ENCODE measurements at places on chromosomes 1 and 21.
A peak's percentile ranks its signal among the peaks of the same experiment; 100 is the strongest.

- DNase-seq = peak; percentile 15
Measured at GRCh38 chr21:35394634-35395369, 345.7 kb upstream of the RUNX1 start.

GRCh38 chr1:16146279-16147155, 9.4 kb downstream of the EPHA2 start:
- no peak for DNase-seq

DNA sequence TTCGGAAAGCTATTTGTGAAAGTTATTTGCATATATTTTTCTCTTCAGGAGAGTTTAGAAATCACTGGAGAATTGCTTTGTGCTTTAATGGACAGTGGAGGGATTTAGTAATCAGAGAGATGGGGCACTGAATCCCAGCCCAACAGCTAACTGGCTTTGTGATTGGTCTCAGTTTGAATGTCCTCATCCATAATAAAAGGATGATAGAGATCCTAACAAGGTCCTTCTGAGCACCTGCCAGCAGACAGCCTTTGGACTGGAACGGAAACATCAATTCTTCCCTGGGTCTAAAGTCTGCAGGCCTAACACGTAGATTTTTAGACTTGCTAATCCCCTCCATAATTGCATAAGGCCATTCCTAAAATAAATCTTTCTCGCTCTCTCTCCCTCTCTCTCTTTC, 112.0 kb upstream of the ADAMTS5 start:
- DNase-seq = no peak

GRCh38 chr1:34696981-34697380, 57.9 kb upstream of the GJB5 start:
- DNase-seq = no peak

DNA sequence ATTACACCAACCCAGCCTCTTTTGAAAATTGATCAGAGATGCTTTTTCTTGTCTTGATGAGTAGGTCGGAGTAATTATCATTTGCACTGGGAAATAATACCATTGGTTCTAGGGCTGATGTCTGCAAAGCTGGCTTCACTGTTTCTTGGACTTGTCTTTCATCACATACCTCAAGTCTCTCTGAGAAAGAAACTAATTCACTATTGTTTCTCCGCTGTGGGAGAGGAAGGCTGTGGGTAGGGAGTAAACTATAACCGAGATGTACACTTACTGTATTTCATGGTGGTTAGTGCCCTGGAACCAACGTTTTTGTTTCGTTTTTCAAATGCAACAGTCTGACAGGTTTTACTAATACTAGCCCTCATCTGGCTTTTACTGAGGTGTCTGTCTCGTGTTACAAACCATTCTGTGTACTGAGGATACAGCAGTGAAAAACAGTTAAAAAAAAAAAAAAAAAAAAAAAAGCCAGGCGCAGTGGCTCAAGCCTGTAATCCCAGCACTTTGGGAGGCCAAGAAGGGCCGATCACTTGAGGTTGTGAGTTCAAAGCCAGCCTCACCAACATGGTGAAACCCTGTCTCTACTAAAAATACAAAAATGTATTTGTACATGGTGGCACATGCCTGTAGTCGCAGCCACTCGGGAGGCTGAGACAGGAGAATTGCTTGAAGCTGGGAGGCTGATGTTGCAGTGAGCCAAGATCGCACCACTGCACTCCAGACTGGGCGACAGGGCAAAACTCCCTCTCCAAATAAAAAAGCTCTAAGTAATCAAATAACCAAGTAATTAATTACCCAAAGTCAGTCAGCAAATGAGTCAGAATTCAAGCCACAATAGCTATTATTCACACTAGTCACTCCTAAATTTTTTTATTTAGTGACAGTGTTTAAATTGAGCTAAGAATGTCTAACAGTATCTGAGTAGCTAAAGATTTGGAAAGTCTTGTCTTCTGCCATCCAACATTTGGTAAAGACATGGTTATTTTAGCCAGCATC, 23.3 kb downstream of the TOMM20 start:
- DNase-seq = no peak

DNA sequence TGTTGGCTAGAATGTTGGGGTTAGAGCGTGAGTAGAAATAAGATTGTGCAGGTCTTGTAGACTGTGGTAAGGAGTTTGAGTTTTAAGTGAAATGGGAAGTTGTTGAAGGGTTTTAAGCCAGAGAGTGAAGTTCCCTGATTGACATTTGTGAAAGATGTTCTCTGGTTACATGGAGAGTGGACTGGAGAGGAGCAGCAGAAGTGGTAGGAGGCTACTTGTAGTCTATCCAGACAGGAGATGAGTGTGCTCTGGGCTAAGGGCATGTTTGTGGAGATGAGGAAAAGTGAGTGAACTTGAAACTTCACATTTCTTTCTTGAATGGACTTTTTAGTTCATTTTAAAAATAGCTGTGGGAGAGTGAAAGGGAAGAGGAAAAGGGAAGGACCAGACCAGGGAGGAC, 37.0 kb downstream of the F3 start:
- DNase-seq = no peak

- no peak for DNase-seq
Measured at GRCh38 chr1:62294261-62294660, 25.0 kb downstream of the KANK4 start.

DNA sequence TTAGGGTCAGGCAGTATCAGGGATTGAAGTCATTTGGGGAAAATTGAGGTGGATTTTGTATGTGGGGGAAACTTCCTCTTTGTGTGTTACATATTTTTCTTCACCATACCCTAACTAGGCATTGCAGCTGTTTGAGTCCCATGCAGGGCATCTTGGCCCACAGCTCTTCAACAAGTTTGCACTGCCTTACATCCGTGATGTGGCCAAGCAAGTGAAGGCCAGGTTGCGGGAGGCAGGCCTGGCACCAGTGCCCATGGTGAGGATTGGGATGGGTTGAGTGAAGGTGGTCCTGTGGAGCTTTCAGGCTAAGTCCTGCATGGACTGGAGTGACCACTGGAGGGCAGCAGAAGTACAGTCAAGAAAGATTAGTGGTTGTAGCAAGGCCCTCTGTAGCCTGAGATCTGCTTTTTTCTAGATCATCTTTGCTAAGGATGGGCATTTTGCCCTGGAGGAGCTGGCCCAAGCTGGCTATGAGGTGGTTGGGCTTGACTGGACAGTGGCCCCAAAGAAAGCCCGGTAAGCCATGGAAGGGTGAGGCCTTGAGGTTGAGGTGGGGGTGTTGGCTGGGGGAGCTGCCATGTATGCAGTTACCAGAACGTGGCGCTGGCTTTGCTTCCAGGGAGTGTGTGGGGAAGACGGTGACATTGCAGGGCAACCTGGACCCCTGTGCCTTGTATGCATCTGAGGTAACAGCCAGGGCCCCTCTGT, 2.4 kb downstream of the UROD start:
- peak; percentile 44 for DNase-seq

- no peak for DNase-seq
Measured at GRCh38 chr1:216123446-216124191, 299.6 kb downstream of the USH2A start.

DNA sequence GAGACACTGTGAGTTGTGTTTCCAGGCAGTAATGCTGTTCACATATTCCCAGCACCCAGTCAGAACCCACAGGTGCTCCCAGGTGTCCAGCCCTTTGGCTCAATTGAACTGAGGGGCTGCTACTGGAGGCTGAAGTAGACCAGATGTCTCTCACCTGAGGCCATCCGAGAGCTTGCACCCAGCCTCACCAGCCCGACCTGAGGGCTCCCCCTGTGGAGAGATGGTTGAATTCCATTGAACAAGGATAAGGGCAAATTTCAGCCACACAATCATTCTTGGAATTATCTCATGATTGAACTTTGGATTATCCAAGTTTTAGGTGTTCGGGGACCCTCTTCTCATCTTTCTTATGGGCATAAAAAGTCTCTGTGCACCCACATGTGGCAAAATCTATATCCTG, 52.1 kb downstream of the OBSCN start:
- DNase-seq = no peak

DNA sequence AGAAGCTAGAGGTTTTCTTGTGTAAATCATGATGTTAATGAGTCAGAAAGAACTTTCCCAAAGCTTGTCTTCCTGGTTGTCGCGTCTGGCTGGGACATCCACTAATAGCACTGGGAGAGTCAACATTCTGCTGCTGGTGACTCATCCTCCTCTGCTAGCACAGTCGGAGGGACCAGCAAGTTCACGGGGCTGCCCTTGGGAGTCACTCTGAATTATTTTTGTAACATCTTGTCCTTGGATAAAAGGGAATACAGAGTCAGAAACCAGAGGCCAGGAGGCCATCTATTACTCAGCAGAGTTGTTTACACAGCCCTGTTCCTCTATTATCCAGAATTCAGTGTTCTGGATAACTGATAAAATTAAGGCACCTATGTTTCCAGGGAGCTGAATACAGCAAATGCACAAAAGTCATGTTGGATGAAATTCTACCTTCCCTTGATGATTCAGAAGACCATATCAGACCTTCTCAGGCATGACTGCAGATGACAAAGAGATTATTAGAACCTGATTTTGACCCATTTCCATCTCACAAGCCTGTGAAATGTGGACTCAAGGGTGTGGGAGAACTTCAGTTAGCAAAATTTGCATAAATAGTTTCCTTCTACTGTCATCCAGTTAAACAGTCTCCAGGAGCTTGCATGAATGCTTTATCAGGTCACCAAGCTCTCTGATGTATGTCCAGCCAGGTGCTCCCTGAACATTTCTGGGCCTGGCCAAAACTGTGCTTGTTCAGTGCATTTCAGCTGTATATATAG, 68.1 kb downstream of the JAK1 start:
- no peak for DNase-seq

DNA sequence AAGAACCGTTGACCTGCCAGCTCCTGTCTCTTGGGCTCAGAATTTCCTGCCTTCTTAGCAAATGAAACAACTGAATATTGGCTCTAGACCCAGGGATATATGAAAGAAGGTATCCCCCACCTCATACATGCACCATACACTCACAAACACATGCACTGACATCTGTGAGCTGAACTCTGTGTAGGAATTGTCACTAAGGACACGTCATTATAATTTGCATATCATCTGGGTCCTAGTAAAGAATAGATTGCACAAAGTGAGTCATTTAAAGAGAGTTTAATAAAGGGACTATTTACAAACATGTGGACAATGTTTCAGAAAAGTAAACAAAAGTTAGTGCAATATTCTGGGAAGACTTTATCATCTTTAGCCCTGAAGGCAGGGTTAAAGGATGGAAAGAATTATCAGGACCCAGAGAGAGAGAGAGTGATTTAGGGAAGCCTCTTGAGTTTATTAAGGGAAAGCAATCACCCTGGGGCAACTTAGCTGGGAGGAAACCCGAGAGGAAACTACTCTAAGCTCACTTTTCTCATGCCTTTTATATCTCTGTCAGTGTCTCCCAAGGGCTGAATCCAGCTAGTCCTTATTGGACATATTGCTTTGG, 74.1 kb upstream of the PLA2G4A start:
- DNase-seq = no peak

DNA sequence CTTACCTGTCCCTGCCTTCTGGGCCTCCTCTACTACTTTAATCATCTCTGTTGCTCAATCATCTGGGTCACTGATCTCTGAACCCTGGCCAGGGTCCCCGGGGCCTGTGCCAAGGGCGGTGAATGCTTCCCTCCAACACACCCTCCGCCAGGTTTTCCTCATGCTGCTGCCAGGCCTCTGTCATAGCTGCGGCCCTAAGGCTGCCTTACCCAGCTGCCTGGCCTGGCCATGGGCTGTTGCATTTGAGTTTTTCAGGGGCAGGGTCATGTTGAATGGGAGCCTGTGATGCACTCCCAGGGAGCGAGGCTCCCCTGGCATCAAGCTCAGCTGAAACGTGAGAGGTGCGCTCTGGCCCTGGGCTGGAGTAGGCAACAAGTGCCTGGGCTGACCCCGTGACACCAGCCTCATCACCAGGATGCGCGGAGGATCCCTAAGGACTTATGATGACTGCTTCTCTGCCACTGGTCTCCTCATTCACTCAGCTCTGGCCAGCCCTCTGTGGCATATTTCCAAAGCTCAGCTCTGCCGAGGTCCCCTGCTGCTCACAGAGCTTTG, 7.6 kb downstream of the EDN2 start:
- DNase-seq = no peak

GRCh38 chr1:33142483-33143064, 39.3 kb downstream of the TRIM62 start:
- DNase-seq = no peak

- no peak for DNase-seq
Measured at GRCh38 chr1:3141836-3142235, 72.8 kb downstream of the PRDM16 start.

GRCh38 chr1:159501082-159501481, 34.7 kb downstream of the OR10J5 start:
- no peak for DNase-seq

All from KG1 (cell line).